ENCODE measurements at places on chromosomes 6 and 20.

- no peak for DNase-seq
Measured at GRCh38 chr6:107977283-107977682, 19.3 kb upstream of the SEC63 start.

DNA sequence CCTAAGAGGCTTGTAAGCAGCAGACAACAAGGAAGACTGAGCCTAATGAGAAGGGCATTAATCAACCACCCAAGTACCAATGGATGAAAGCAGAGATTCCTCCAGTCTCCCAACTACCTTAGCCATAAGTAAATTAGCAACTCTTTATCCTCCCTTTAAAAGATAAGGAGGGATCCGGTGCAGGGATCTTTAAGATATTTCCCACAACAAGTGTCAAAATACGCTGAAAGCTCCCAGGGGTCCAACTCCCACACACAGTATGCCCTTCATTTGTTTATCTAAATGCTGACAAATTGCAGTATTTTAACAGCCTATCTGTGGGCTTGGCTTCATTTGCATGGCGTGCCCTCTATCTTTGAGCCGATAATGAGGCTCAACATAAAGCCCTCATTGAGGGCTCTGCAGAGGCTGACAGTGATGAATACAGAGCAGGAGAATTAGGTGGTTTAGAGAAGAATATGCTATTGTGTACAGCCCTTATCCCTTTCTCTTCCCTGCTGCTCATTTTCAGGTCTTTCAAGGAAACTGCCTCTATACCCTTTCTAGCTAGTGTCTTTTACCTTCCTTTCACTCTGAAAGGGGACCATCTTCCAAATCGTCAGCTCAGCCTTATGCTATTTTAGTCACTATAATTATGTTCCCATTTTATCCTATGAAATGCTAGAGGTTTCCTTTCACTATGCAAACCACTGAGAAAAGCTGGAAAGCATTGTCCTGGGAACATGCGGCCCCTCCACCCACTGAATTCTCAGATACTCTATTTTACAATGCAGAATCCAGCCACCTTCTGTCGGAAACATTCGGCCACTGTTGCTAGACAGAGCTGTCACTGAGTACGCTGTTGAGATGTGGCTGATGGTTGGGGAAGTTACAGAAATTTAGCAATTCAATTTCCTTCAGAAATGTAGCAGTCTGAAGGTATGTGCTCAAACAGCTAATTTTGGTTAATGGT is 575.2 kb upstream of the JAG1 start:
- no peak for DNase-seq

GRCh38 chr6:110953633-110954303 is 4.7 kb upstream of the GTF3C6 start:
- DNase-seq, result no peak

DNA sequence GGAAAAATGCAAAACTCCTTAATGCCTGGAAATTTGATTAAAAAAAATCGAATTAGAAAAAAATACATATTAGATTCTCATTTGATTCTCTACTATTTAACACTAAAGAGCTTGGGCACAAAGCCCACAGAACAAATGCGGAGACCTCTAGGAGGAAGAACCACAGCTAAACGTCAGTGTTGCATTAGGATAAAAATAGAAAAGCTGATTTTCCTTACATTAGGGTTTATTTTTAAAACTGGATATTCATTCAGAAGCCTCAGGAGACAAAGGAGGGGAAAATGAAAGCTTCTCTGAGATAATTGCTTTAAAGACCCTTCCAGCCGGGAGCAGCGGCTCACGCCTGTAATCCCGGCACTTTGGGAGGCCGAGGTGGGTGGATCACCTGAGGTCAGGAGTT is 77.3 kb downstream of the ECT2L start:
- no peak for DNase-seq

GRCh38 chr20:4082406-4083097 is 67.2 kb upstream of the RNF24 start:
- DNase-seq, result no peak

DNA sequence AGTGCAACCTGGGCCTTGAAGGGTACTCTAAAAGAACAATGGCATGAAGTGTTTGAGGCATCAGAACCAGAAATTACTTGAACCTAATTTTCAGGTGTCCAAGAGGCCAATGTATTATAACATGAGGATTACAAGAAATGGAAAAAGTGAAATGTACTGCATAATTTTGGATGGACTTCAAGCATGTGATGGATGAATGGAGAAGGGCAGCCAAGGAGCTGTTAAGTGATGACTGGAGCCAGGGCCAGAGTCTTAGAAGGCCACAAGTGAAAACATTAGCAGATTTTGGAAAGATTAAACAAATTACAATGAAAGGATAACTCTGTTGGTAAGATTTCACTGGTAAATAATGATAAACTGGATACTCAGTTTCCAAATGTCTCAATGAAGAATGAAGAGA is 738.2 kb downstream of the CD109 start:
- no peak for DNase-seq

DNA sequence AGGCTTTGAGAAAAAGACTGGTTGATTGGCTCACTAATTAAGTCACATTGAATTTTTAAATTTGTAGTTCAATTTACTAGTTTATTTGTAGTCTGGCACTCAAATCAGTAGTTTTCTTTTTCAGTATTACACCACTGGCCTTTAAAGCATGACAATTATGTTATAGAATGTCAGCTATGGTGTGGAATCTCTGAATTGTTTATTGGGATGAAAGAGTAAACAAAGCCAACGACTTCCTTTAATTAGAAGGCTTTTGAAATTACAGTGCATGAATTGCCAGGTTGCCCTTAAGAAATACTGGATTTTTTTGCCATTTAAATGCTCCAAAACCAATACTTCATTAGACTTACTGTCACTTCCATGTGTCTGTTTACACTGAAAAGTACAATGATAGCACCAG is 426.9 kb upstream of the RNF217 start:
- DNase-seq, result no peak

GRCh38 chr20:62433658-62434497 is 6.5 kb upstream of the RBBP8NL start:
- no peak for DNase-seq

- DNase-seq, result no peak
Measured at GRCh38 chr6:6314596-6314995, 5.9 kb downstream of the F13A1 start.

DNA sequence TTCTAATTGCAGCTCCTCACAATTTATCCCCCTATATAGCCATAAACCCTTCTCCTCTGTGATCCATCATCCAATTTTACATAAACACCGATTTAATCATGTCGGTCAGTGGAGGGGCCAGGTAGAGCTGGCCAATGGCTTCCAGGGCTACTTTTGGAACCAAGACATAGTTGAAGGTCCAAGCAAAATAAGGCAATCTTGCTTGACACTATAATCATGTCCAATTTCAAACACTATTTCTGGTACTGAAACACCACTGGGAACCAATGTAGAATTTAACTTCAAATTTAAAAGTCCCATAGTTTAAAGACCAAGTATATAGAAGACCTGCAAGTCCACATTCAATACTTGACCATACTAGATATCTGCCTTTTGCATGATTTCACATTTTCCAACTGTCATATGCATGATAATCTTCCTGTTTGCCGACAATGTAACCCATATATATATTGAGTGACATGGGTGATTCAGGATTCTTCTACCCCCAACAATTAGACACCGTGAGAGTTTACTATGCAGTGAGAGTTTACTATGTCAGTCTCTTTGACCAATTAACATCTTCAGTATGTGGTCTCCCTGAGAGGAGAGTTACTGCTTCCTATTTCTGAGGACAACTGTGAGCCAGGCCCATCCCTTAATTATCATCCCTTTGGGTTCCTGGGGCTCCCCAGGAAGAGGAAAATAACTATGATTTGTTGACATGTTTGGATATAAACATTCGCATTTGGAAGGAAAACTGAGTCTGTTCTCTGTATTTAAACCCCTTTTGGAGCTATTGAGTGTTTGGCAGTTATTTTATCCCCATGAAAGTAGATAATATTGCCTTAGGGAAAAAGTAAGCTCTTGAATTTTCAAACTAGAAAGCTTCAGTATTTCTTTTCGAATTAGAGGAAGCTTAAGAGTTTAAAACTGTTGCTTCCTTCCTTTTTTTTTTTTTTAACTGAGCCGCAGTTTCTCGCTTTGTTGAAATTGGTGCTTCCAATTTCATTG is 31.8 kb downstream of the SAMD3 start:
- DNase-seq, result no peak

DNA sequence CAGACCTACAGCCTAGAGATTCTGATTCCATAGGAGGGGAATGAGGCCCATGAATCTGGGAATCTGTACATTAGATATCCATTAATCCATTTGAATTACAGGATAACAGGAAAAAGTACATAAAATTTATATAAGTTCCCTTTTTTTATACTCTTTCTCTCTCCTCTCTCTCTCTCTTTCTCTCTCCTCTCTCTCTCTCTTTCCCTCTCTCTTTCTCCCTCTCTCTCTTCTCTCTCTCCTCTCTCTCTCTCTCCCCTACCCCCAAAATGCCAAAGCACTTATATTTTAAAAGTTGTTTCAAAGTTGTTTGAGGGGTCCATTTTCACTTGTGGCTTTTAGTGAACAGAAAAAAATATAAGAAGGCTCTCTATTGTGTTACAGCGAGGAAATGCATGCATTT is 15.1 kb downstream of the TSHZ2 start:
- DNase-seq, result no peak

DNA sequence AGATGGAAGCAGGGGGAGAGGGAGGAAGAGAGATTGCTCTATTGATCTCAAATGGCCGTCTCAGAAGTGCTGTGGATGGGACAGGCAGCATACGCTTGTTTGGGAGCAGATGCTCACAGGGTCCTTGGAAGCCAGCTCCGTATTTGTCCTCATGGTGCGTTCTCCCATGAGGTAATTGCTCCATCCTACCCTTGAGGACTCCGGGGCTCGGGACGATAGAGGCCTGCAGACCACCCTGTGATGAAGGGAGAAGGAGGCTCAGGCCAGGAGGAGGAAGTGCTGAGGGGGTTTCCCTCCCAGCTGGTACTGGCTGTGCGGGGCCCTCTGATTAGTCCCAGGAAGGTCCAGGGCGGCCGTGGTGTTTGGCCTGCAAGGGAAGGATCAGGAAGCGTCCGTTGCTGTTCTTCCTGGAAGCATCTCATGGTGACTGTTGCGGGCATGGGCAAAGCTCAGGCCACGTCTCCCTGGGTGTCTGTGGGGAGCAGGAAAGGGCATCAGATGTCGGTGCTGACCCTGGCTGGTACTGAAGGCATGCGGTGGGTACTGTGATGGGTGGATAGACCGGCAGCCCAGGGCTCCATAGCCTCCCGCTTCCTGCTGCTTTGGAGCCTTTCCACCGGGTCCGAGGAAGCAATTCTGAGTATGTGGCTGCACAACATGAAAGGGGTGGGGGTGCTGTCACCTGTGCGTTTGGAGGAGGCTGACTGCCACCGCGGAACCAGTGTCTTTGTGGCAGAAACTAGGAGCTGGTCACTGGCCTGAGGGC is 158.3 kb downstream of the SYCP2 start:
- DNase-seq, result no peak

DNA sequence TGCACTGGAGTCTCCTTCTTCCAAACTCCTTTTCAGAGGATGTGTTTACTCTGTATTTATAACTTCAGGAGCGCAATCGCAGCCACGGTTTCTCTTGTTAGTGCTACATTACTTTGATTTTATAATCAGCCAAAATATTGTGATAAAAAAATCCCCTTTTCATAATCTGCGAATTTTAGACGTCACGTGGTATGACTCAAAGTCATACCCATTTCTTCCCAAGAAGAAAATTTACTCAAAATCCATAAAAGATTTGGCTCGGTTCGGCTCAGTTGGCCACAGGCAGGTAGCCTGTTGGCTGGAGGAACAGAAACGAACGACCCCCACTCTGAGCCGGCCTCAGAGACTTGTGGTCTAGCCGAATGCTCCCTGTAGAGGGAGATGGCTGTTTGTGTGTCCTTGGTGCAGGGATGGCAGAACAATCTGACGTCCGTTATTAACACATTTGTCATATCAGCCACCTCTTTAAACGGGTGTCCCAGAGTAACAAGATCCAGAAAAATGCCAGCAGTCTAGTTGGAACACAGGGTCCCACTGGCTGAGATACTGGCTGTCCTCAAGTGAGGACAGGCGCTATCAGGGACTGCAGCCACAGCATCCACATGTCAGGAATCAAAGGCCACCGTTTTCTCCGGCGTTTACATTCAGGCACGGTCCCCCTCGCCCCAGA is 247.6 kb downstream of the DLL1 start:
- no peak for DNase-seq

DNA sequence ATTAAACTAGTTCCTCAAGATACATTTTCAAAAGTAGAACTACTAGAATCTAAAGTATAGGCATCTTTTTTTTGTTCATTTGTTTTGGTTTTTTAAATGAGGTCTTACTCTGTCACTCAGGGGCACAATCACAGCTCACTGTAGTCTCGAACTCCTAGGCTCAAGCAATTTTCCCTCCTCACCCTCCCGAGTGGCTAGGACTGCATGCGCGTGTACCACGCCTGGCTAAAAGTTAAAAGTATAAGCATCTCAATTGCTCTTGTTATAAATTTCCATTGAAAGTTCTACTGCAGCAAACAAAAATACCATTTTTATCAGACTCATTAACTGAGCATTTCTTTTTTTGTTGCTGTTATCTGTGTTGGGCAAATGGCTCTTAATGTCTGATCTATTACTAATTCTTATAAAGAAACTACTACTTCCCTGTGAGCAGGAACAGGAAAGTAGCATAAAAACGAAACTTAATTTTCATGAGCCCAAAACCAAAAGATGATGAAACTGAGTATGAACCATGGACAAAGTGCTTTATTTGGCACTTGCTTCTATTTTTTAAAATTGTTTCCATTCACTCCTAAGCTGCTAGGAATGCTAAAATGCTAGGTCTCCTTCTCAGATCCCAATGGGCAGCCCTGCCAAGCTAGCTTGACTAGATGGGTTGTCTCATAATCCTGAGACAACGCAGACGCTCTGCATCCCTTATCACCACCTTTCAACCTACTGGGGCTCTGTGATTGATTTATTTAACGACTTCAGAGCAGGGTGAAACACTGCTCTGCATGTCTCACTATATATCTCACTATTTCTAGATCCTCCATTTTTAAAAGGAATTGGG is 36.9 kb downstream of the TRPC4AP start:
- DNase-seq, result no peak

DNA sequence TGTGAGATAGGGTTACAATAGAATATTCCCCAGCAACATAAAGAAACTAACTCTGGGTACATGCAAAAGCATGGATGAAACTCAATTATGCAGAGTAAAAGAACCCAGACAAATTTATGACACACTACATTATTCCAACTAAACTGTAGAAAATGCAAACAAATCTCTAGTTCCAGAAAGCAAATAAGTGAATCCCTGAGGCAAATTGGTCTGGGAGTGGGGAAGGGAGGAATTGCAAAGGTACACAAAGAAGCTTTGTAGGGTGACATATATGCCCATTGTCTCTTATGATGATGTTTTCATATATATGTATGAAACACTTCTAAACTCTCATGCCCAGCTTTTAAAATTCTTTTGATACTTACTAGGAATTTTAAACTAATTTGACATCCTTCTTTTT is 266.0 kb downstream of the CDKAL1 start:
- no peak for DNase-seq

- DNase-seq, result no peak
Measured at GRCh38 chr6:87932361-87932760, 115.3 kb upstream of the SPACA1 start.

DNA sequence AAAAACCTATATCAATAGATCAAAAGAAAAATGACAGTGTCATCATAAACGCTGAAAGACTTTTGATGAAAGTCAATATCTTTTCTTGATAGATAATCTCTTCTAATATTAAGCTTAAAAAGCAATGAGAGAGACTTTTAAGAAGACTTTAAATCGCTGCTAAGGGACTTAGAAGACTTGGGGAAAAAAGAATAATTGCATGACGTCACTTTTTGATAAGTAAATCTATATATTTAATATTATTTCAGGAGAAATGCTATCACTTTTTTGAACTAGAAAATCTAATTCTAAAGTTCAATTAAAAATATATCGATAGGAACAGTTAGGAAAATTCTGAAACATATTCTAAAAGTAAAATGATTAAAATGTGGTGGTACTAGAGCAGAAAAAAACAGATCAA is 78.7 kb upstream of the TSHZ2 start:
- DNase-seq, result no peak

Measured in stimulated activated CD4-positive, alpha-beta T cell treated with anti-CD3 and anti-CD28 coated beads, Interleukin-1b, Interleukin-23, amount 100 ng/mL, for 1 hour (primary cell).